Neural progenitor cell (in vitro differentiated cells): ENCODE measurements at places on chromosomes 11 and 22. TPM values are rescaled to one million over a fixed set of nuclear protein-coding genes. Genes with fewer than 3 reads are reported as not detected.

ADAMTS15 gene
- total RNA-seq, result 0.09 and 0.25 TPM in 2 replicates

DNA sequence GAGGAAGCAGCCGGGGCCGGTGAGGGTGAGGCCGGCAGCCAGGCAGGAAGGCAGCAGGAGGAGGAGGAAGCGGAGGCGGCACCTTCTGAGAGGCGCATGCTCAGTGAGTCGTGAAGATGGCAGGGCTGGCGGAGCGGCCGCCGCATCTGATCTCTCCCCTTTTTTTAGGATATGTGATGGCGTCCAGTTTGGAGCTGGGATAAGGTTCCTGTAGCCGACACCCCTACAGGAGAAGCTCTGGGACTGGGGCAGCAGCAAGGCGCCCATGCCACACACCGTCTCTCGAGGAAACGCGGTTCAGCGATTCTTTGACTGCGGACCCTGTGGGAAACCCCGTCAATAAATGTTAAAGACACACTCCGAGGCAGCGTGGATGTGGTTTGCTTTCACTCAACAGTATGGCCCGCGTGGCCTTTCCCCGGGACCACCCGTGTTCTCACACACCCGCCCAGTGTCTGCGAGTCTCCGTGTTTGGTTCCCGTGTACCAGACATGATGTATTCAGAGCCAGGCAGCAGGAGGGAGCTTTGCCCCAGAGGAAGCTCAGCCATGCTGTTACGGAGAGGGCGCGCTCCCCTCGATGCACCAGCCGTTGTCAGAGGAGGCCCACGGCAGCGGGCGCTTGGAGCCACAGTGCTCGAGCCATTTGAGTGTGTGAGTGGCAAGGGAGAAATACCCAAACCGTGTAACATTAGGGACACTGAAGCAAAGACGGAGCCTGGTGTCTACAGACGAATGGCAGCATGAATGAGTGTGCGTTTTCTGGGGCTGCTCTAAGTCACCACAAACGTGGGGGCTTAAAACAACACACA is 27.7 kb upstream of the PARVB start:
- no peaks in the 10 kb centered on the region for H3K36me3 ChIP-seq
- no peak for DNase-seq
- H3K27ac ChIP-seq, result no peak overlapping the region
- H3K4me3 ChIP-seq, result no peak overlapping the region
- H3K4me1 ChIP-seq, result no peaks in the 10 kb centered on the region

CST6 gene
- 0.50 TPM in 1 of 2 replicates, not detected in the other for total RNA-seq

GRCh38 chr22:37390075-37390474 is 37.2 kb downstream of the ELFN2 start:
- DNase-seq, result no peak
- no peak overlapping the region for H3K4me3 ChIP-seq
- no peaks in the 10 kb centered on the region for H3K27me3 ChIP-seq
- H3K27ac ChIP-seq, result no peak overlapping the region

- H3K4me3 ChIP-seq, result no peak overlapping the region
- H3K36me3 ChIP-seq, result no peaks in the 10 kb centered on the region
- no peak overlapping the region for H3K27ac ChIP-seq
- no peaks in the 10 kb centered on the region for H3K27me3 ChIP-seq
- H3K4me1 ChIP-seq, result no peaks in the 10 kb centered on the region
- DNase-seq, result no peak
These were observed 497.0 kb upstream of the TENM4 start for GRCh38 chr11:79937676-79938334.

DDI1 gene
- not detected in 2 replicates for total RNA-seq

NXPE1 gene
- not detected in 2 replicates for total RNA-seq

DNA sequence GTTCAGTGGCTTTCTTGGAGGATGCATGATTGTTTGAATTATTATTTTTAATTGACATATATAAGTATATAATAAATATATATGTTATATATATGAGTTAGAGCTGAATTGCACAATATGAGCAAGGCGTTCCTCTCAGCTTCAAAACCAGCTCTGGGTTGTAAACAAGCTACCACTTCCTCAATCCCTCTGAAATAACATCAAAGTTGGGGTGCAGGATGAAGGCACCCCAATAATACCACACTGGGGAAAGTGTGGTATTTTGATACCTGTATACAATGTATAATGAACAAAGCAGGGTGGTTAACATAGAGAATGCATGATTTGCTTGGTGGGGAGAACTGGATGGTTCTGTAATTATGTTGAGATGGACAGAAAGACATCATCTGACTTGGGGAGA is 1.7 kb upstream of the SORL1 start:
- H3K4me1 ChIP-seq, result peaks cover 39% of the 10 kb centered on the region
- DNase-seq, result no peak
- H3K36me3 ChIP-seq, result no peaks in the 10 kb centered on the region
- no peak overlapping the region for H3K27ac ChIP-seq

GRCh38 chr22:26374391-26375026 is 54.6 kb upstream of the ASPHD2 start:
- no peak overlapping the region for H3K4me3 ChIP-seq
- peaks cover 20% of the 10 kb centered on the region for H3K27me3 ChIP-seq
- H3K4me1 ChIP-seq, result peaks cover 13% of the 10 kb centered on the region
- H3K36me3 ChIP-seq, result no peaks in the 10 kb centered on the region

GRCh38 chr11:15906481-15907035 is 449.8 kb downstream of the SOX6 start:
- no peak overlapping the region for H3K4me3 ChIP-seq
- no peaks in the 10 kb centered on the region for H3K4me1 ChIP-seq
- H3K27ac ChIP-seq, result no peak overlapping the region
- no peak for DNase-seq
- no peaks in the 10 kb centered on the region for H3K36me3 ChIP-seq
- H3K27me3 ChIP-seq, result no peaks in the 10 kb centered on the region

RFPL1 gene
- not detected in 2 replicates for total RNA-seq

MMP12 gene
- total RNA-seq, result not detected in 2 replicates

DNA sequence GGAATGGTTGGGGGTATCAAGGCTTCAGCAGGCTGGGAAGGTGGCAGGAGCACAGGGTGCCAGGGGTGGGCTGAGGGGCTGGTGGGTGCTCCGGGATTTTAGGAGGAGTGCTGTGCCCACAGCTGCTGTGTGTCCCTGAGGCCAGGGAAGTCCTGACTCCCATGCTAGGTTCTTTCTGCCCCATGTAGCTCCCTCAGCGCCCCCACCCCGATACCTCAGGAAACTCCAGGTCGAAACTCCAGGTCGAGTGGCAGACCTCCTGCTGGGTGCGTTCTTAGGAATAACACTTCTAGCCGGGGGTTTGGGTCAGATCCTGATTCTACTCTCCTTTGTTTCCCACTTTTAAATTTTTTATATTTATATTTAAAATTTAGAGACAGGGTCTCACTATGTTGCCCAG is 8.3 kb downstream of the AP2A2 start:
- peak overlapping the region; percentile 53 for H3K27ac ChIP-seq
- no peak overlapping the region for H3K4me3 ChIP-seq
- H3K27me3 ChIP-seq, result no peaks in the 10 kb centered on the region

GRCh38 chr11:17603056-17603825 is 56.2 kb downstream of the OTOG start:
- H3K36me3 ChIP-seq, result no peaks in the 10 kb centered on the region
- no peak overlapping the region for H3K27ac ChIP-seq
- H3K27me3 ChIP-seq, result peaks cover 22% of the 10 kb centered on the region
- DNase-seq, result no peak

GRCh38 chr11:9313648-9314290 is 624 bp downstream of the TMEM41B start:
- peak; percentile 63 for DNase-seq
- no peaks in the 10 kb centered on the region for H3K36me3 ChIP-seq
- H3K27me3 ChIP-seq, result no peaks in the 10 kb centered on the region
- H3K4me1 ChIP-seq, result peaks cover 24% of the 10 kb centered on the region

BEST1 gene
- total RNA-seq, result 0.15 TPM in 1 of 2 replicates, not detected in the other

EIF4ENIF1 gene
- total RNA-seq, result 21.4 and 26.4 TPM in 2 replicates

- no peaks in the 10 kb centered on the region for H3K36me3 ChIP-seq
- DNase-seq, result no peak
- no peak overlapping the region for H3K27ac ChIP-seq
These were observed 38.3 kb downstream of the TMPRSS5 start for GRCh38 chr11:113667801-113668200.

KRTAP5-10 gene
- total RNA-seq, result 0.12 TPM in 1 of 2 replicates, not detected in the other

- H3K36me3 ChIP-seq, result no peaks in the 10 kb centered on the region
- no peaks in the 10 kb centered on the region for H3K27me3 ChIP-seq
- DNase-seq, result no peak
- H3K4me3 ChIP-seq, result no peak overlapping the region
- peaks cover 6% of the 10 kb centered on the region for H3K4me1 ChIP-seq
- H3K27ac ChIP-seq, result no peak overlapping the region
These were observed 362.0 kb downstream of the TBC1D22A start for GRCh38 chr22:47124451-47124881.

DNA sequence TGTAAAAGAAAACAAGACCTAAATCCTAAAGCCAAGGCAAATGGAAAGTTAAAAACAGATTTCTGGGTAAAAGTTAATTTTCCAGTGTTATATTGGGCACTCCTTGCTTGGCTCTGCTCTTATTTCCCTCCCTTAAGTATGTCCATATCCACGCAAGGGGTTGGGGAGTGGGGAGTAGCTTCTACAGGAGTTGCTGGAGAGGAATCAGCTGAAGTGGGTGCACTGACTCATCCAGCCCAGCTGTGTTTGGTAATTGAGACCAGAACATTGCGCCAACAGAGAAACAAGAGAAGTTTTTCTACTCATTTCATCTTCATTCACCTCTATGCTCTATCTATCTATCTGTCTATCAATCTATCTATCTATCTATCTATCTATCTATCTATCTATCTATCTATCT is 298.4 kb upstream of the PDGFD start:
- no peaks in the 10 kb centered on the region for H3K27me3 ChIP-seq
- no peaks in the 10 kb centered on the region for H3K4me1 ChIP-seq
- no peak overlapping the region for H3K27ac ChIP-seq
- H3K4me3 ChIP-seq, result no peak overlapping the region
- H3K36me3 ChIP-seq, result no peaks in the 10 kb centered on the region

FOLH1 gene
- not detected in 2 replicates for total RNA-seq

GRCh38 chr11:65084598-65085375 is 765 bp downstream of the ZFPL1 start:
- DNase-seq, result no peak
- peak overlapping the region; percentile 93 for H3K27ac ChIP-seq
- peaks cover 14% of the 10 kb centered on the region for H3K4me1 ChIP-seq
- H3K27me3 ChIP-seq, result no peaks in the 10 kb centered on the region
- peaks cover 5% of the 10 kb centered on the region for H3K36me3 ChIP-seq

C1QTNF5 gene
- 0.90 and 3.4 TPM in 2 replicates for total RNA-seq

DNA sequence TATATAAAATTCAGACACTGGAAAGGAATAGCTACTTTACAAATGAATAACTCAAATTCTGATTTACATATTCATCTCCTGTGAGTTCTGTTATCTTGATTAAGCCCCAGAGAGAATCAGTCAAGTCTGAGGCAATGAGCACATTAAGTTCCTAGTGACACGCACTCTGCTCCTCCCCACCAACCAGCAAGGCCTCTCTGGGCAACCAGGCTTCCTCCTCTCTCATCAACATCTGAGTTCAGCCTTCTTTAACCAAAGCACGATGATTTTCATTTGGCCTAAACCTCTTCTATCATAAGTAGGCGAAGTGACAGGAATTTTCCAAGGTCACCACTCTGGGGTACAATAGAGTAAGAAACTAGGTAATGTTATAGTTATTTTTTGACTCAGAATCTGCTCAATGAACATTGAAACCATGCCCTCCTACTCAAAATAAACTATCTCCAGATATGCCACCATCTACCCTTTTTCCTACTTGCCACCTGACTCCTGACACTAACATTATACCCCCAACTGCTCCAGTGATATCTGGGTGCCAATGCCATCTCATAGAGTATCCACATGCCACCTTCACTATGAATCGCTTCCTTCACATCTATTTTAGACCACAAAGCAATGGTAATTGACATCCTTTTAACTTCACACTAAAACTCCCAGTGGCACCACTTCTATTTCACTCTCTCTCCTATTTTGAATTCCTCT is 114.8 kb downstream of the FAM76B start:
- H3K4me1 ChIP-seq, result peaks cover 28% of the 10 kb centered on the region
- DNase-seq, result no peak
- H3K4me3 ChIP-seq, result no peak overlapping the region
- H3K27ac ChIP-seq, result peak overlapping the region; percentile 60
- H3K27me3 ChIP-seq, result no peaks in the 10 kb centered on the region

ZNF280B gene
- 10.4 and 14.2 TPM in 2 replicates for total RNA-seq

SCGB1A1 gene
- not detected in 2 replicates for total RNA-seq

- DNase-seq, result no peak
- no peak overlapping the region for H3K4me3 ChIP-seq
- H3K4me1 ChIP-seq, result no peaks in the 10 kb centered on the region
- no peaks in the 10 kb centered on the region for H3K36me3 ChIP-seq
These were observed 6.6 kb upstream of the MMP27 start for GRCh38 chr11:102712137-102712536.

GNG3 gene
- 2.0 TPM in 1 of 2 replicates, not detected in the other for total RNA-seq

GRCh38 chr22:17101475-17102296 is 16.9 kb downstream of the IL17RA start:
- H3K4me3 ChIP-seq, result no peak overlapping the region
- H3K4me1 ChIP-seq, result peaks cover 7% of the 10 kb centered on the region
- no peak for DNase-seq
- no peaks in the 10 kb centered on the region for H3K27me3 ChIP-seq
- no peak overlapping the region for H3K27ac ChIP-seq

GRCh38 chr11:104764710-104765045 is 133.6 kb downstream of the CASP12 start:
- H3K4me1 ChIP-seq, result no peaks in the 10 kb centered on the region
- no peak overlapping the region for H3K4me3 ChIP-seq
- H3K36me3 ChIP-seq, result no peaks in the 10 kb centered on the region
- H3K27ac ChIP-seq, result no peak overlapping the region
- DNase-seq, result no peak

TNNT3 gene
- 0.40 and 0.92 TPM in 2 replicates for total RNA-seq

GRCh38 chr11:70420008-70420464 is 21.7 kb downstream of the CTTN start:
- H3K27ac ChIP-seq, result no peak overlapping the region
- H3K27me3 ChIP-seq, result no peaks in the 10 kb centered on the region
- no peak overlapping the region for H3K4me3 ChIP-seq
- H3K4me1 ChIP-seq, result no peaks in the 10 kb centered on the region

GRCh38 chr11:67178878-67179277 is 59.8 kb downstream of the KDM2A start:
- no peaks in the 10 kb centered on the region for H3K27me3 ChIP-seq
- H3K4me3 ChIP-seq, result no peak overlapping the region
- H3K27ac ChIP-seq, result no peak overlapping the region
- no peaks in the 10 kb centered on the region for H3K4me1 ChIP-seq
